MCF 10A (cell line): ENCODE measurements at places on chromosomes 16 and 17. TPM values are rescaled to one million over a fixed set of nuclear protein-coding genes. Genes with fewer than 3 reads are reported as not detected.
A peak's percentile ranks its signal among the peaks of the same experiment; 100 is the strongest.

The ABCA8 gene
- 0.81 and 1.5 TPM in 2 replicates for total RNA-seq

The KRTAP9-8 gene
- not detected in 2 replicates for total RNA-seq

The KCTD19 gene
- total RNA-seq = not detected in 2 replicates

The RARA gene
- 12.2 and 12.6 TPM in 2 replicates for total RNA-seq

The NFAT5 gene
- total RNA-seq = 35.8 and 46.4 TPM in 2 replicates

The CDRT15 gene
- total RNA-seq = not detected in 2 replicates

DNA sequence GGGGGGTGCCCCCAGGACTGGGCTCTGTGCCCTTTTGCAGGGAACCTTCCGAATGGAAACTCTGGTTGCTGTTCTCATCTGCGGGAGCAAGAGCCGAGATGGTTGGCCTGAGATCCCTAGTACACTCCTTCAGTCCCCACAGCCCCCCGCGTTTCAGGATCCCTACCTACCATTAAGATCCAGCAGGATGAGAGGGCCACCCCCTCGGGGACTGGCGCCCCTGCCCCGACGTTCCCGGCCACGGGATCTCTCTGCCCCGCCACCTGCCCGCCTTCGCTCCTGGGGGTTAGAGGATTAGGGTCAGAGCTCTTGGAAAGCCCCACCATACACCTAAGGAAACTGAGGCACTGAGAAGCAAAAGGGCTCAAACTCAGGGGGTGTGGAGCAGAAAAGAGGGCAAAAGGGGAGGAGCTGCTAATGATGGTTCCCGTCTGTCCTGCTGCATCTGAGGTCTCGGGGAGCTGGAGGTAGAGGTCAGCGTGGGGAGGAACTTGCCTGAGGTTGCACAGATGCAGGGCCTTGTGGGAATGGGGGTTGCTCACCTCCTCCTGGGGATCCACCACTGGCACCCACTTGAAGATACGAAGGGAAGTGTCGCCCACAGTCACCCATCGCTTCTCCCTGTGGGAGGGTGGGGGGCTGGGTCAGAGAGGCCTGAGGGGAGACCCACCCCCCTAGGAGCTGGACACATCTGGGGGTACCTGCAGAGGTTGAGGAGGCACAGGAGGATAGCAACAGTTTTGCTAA, 1.0 kb downstream of the BCL7C start:
- peak overlapping the region; percentile 75 for H3K4me3 ChIP-seq
- H3K4me1 ChIP-seq = peaks cover 31% of the 10 kb centered on the region
- no peaks in the 10 kb centered on the region for H3K27me3 ChIP-seq
- H3K27ac ChIP-seq = peak overlapping the region; percentile 80
- DNase-seq = no peak

DNA sequence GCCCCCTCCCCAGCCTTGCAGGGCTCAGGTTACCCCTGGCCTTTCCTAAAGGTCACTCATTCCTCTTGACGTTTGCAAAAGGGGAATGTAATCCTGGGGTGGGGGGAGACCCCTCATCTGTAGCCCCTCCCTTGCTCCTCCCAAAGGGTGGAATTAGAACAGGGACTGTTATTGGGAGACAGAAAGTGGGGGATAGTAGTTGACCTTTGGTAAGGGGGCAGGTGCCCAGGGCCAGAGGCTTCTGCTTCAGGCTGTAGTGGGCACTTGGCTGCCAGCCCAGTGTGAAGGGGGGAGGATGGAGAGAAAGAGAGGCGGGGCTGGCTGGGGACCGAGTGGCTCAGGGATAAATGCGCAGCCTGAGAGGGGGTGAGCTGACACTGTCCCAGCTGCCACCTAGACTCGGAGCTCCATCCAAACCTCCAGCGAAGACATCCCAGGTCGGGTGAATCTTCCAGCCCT, at the start of gene ENO3:
Gene ENO3 (plus strand): TSS at position 374 of the 459 bp plus-strand sequence. CDS start 711 bp downstream, outside the sequence.
- H3K4me1 ChIP-seq = peaks cover 23% of the 10 kb centered on the region
- H3K27ac ChIP-seq = peak within 1 kb of the TSS; percentile 74
- no peaks in the 10 kb centered on the region for H3K27me3 ChIP-seq

GRCh38 chr16:14672403-14672971, 21.6 kb downstream of the PLA2G10 start:
- no peak overlapping the region for H3K4me3 ChIP-seq
- no peaks in the 10 kb centered on the region for H3K27me3 ChIP-seq
- DNase-seq = no peak
- no peak overlapping the region for H3K27ac ChIP-seq
- H3K4me1 ChIP-seq = no peaks in the 10 kb centered on the region

DNA sequence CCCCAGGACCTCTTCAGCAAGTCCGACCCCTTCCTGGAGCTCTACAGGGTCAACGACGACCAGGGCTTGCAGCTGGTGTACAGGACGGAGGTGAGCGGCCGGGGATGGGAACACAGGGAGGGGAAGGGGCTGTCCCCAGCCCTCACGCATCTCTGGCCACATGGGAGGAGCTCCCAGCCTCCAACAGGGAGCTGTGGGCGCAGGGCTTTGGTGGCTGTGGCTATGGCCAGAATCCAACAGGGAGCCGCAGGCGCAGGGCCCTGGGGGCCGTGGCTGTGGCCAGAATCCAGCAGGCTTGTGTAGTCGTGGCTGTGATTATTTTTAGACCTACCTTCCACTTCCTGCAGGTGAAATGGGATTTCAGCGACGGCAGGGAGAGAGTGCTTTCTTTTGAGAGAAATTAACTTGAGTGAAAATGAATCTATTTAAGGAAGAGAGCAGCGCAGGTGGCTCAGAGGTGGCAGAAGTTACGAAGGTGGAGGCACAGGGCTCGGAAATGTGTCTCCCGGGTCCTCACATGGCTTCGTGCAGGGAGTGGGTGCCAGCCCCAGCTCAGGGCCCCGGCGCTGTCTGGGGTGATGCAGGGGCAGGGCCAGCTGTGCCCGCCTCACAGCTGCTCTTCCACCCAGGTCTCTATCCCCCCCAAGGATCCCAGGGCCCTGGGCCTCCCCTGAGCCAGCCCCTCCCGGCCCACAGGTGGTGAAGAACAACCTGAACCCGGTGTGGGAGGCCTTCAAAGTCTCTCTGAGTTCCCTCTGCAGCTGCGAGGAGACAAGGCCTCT, 9.4 kb downstream of the CPNE7 start:
- no peak overlapping the region for H3K4me3 ChIP-seq
- H3K36me3 ChIP-seq = peaks cover 7% of the 10 kb centered on the region
- no peaks in the 10 kb centered on the region for H3K27me3 ChIP-seq

- no peaks in the 10 kb centered on the region for H3K27me3 ChIP-seq
- DNase-seq = peak; percentile 83
- no peak overlapping the region for H3K4me3 ChIP-seq
- peaks cover 23% of the 10 kb centered on the region for H3K4me1 ChIP-seq
- H3K36me3 ChIP-seq = no peaks in the 10 kb centered on the region
- no peak overlapping the region for H3K27ac ChIP-seq
Observed at GRCh38 chr17:29219378-29220047, 27.1 kb upstream of the CRYBA1 start.

- H3K36me3 ChIP-seq = no peaks in the 10 kb centered on the region
- no peak overlapping the region for H3K27ac ChIP-seq
- no peaks in the 10 kb centered on the region for H3K27me3 ChIP-seq
- H3K4me1 ChIP-seq = no peaks in the 10 kb centered on the region
- no peak overlapping the region for H3K4me3 ChIP-seq
Observed at GRCh38 chr16:7867831-7868230, 535.2 kb downstream of the RBFOX1 start.

GRCh38 chr17:80790021-80790765, 201.4 kb upstream of the CHMP6 start:
- H3K4me3 ChIP-seq = peak overlapping the region; percentile 39
- H3K27me3 ChIP-seq = no peaks in the 10 kb centered on the region
- H3K27ac ChIP-seq = peak overlapping the region; percentile 66
- peaks cover 4% of the 10 kb centered on the region for H3K36me3 ChIP-seq
- DNase-seq = no peak

GRCh38 chr16:27421961-27422740, 20.2 kb downstream of the IL21R start:
- no peaks in the 10 kb centered on the region for H3K27me3 ChIP-seq
- H3K4me1 ChIP-seq = peaks cover 9% of the 10 kb centered on the region
- no peak for DNase-seq
- no peak overlapping the region for H3K27ac ChIP-seq
- no peaks in the 10 kb centered on the region for H3K36me3 ChIP-seq

- no peaks in the 10 kb centered on the region for H3K27me3 ChIP-seq
- no peaks in the 10 kb centered on the region for H3K4me1 ChIP-seq
- H3K27ac ChIP-seq = no peak overlapping the region
- no peak overlapping the region for H3K4me3 ChIP-seq
- H3K36me3 ChIP-seq = no peaks in the 10 kb centered on the region
Observed at GRCh38 chr17:11797803-11798202, 199.5 kb downstream of the ZNF18 start.

GRCh38 chr16:71172481-71173207, 57.9 kb downstream of the HYDIN start:
- no peak overlapping the region for H3K27ac ChIP-seq
- H3K27me3 ChIP-seq = peaks cover 51% of the 10 kb centered on the region
- no peaks in the 10 kb centered on the region for H3K4me1 ChIP-seq
- no peak for DNase-seq

GRCh38 chr16:22296225-22297113, 740 bp upstream of the POLR3E start:
- H3K27me3 ChIP-seq = no peaks in the 10 kb centered on the region
- H3K4me3 ChIP-seq = peak overlapping the region; percentile 86
- peaks cover 43% of the 10 kb centered on the region for H3K36me3 ChIP-seq
- H3K27ac ChIP-seq = peak overlapping the region; percentile 96

GRCh38 chr17:61895391-61895790, 32.1 kb upstream of the BRIP1 start:
- peaks cover 55% of the 10 kb centered on the region for H3K36me3 ChIP-seq
- H3K4me1 ChIP-seq = no peaks in the 10 kb centered on the region
- H3K27ac ChIP-seq = no peak overlapping the region
- H3K4me3 ChIP-seq = no peak overlapping the region

DNA sequence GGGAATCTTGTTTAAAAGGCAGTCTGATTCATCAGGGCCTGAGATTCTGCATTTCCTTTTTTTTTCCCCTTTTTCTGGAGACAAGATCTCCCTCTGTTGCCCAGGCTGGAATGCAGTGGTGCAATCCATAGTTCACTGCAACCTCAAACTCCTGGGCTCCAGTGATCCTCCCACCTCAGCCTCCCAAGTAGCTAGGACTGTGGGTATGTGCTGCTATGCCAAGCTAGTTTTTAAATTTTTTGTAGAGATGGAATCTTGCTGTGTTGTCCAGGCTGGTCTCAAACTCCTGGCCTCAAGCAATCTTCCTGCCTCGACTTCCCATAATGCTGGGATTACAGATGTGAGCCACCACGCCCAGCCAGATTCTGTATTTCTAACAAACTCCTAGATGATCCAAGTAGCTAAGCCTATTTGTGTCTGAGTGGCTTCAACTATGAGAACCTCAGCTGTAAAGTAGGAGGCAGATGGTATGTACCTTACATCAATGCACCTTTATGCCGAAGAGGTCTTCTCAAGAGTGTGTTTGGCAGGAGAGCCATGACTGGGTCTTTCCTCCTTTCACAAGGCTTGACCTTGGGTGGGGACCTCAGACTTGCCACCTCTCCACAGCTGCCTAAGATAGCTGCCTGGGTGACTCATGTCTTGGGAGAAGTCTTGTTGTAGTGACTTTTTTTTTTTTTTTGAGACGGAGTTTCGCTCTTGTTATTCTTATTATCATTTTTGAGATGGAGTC, 10.9 kb downstream of the LDAF1 start:
- no peak overlapping the region for H3K4me3 ChIP-seq
- no peaks in the 10 kb centered on the region for H3K27me3 ChIP-seq
- H3K27ac ChIP-seq = no peak overlapping the region
- H3K36me3 ChIP-seq = peaks cover 78% of the 10 kb centered on the region
- H3K4me1 ChIP-seq = peaks cover 6% of the 10 kb centered on the region
- peak; percentile 16 for DNase-seq

- no peak for DNase-seq
- H3K27ac ChIP-seq = no peak overlapping the region
- no peaks in the 10 kb centered on the region for H3K36me3 ChIP-seq
- no peaks in the 10 kb centered on the region for H3K27me3 ChIP-seq
- no peak overlapping the region for H3K4me3 ChIP-seq
Observed at GRCh38 chr16:50844840-50845239, 103.0 kb downstream of the CYLD start.

- H3K36me3 ChIP-seq = peaks cover 21% of the 10 kb centered on the region
- no peaks in the 10 kb centered on the region for H3K27me3 ChIP-seq
- H3K4me3 ChIP-seq = no peak overlapping the region
- H3K4me1 ChIP-seq = no peaks in the 10 kb centered on the region
Observed at GRCh38 chr17:1865252-1866037, 35.6 kb downstream of the RPA1 start.

DNA sequence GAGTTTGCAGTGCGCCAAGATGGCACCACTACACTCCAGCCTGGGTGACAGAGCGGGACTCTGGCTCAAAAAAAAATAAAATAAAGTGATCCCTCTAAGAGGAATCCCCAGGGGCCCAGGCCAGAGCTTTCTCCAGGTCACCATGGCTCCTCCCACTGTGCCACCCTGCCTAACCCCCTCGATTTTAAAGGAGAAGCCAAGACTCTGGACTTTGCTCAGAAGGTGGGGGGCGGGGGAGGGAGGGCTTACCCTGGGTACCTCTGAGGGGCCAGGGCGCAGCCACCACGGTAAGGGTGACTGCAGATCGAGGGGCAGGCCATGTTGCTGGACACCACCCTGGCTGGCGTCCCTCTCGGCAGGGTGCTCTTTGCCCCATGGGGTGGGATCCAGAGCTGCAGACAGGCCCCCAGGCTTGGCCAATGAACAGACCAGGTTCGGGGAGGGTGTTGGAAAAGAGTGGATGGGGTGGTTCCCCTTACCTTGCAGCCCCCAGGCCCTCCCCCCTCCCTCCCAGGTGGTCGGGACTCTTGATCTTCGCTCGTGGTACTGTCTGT, 455 bp upstream of the GRB7 start:
- H3K4me1 ChIP-seq = peaks cover 45% of the 10 kb centered on the region
- H3K4me3 ChIP-seq = peak overlapping the region; percentile 81
- H3K27me3 ChIP-seq = peaks cover 11% of the 10 kb centered on the region

GRCh38 chr16:86685076-86685475, 106.7 kb downstream of the FOXL1 start:
- H3K4me3 ChIP-seq = no peak overlapping the region
- H3K4me1 ChIP-seq = no peaks in the 10 kb centered on the region
- no peak overlapping the region for H3K27ac ChIP-seq
- H3K27me3 ChIP-seq = no peaks in the 10 kb centered on the region
- no peak for DNase-seq

GRCh38 chr17:61411261-61412142, 11.9 kb downstream of the TBX2 start:
- no peaks in the 10 kb centered on the region for H3K27me3 ChIP-seq
- no peaks in the 10 kb centered on the region for H3K4me1 ChIP-seq
- DNase-seq = no peak
- peaks cover 5% of the 10 kb centered on the region for H3K36me3 ChIP-seq

- DNase-seq = no peak
- no peaks in the 10 kb centered on the region for H3K27me3 ChIP-seq
- H3K4me3 ChIP-seq = peak overlapping the region; percentile 54
- H3K27ac ChIP-seq = peak overlapping the region; percentile 77
Observed at GRCh38 chr17:29102046-29102445, 59.1 kb downstream of the PIPOX start.
